ENCODE measurements at places on chromosomes 7 and 10. TPM values are rescaled to one million over a fixed set of nuclear protein-coding genes. Genes with fewer than 3 reads are reported as not detected.

GIMAP8 gene
- total RNA-seq, result 0.12 TPM

INHBA gene
- total RNA-seq, result 23.0 TPM

SYT15 gene
- under 0.01 TPM for total RNA-seq

NXPH1 gene
- not detected for total RNA-seq

TYSND1 gene
- 5.5 TPM for total RNA-seq

HOXA11 gene
- total RNA-seq, result 1.4 TPM

MKRN1 gene
- total RNA-seq, result 52.4 TPM

GRM3 gene
- not detected for total RNA-seq

SPDYE16 gene
- total RNA-seq, result not detected

PAOX gene
- 4.6 TPM for total RNA-seq

FBXL13 gene
- total RNA-seq, result 1.4 TPM

BAZ1B gene
- 60.4 TPM for total RNA-seq

SPDYE8 gene
- not detected for total RNA-seq

ADAM8 gene
- 3.8 TPM for total RNA-seq

PLAC9 gene
- 1.2 TPM for total RNA-seq

POU6F2 gene
- not detected for total RNA-seq

FBH1 gene
- 73.9 TPM for total RNA-seq

Measured in RPMI7951 (cell line).